Stimulated activated CD8-positive, alpha-beta memory T cell treated with anti-CD3 and anti-CD28 coated beads, Interleukin-4, amount 100 ng/mL, for 4 hours (primary cell): ENCODE measurements at places on chromosomes 4 and X.

DNA sequence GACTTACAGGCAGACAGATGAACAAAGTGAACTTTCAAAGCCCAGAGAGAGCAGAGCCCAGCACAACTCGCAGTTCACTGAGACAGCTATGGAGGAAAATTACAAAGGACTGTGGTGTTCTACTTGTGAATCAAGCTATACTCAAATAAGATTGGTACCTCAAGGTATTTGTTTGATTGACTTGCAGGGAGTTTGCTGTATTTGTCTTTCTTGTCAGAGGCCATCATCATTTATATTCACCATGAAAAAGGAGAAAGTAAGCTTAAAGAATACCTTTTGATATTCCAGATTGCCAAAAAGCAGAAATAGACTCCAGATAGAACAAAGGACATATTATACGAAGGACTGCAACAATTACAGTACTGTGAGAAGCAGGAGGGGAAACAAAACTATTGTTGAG lies 1047.9 kb downstream of the RPA4 start:
- DNase-seq: no peak

GRCh38 chrX:580030-580429 lies 50.6 kb upstream of the SHOX start:
- DNase-seq: no peak

GRCh38 chr4:11602606-11603340 lies 174.1 kb upstream of the HS3ST1 start:
- DNase-seq: no peak

DNA sequence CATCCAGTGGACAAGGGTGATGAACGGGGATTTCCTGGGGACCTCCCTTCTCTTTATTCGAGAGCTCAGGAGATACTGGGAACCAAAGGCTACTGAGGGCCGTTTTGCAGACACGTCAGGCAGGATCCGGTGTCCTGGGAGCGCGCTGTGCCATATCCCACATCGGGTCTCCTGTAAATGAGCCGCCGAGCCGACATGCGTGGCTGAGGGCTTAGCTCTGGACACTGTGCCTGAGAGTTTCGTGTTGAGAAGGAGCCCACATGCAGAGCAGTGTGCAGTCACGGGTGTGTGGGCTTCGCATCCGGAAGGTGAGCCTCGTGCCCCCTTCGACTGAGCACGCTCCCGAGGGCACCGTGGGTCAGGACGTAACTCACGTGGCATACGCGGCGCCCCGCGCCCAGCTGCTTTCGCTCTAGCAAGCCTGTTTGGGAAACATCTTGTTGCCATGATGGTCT lies 28.5 kb upstream of the HGFAC start:
- no peak for DNase-seq

DNA sequence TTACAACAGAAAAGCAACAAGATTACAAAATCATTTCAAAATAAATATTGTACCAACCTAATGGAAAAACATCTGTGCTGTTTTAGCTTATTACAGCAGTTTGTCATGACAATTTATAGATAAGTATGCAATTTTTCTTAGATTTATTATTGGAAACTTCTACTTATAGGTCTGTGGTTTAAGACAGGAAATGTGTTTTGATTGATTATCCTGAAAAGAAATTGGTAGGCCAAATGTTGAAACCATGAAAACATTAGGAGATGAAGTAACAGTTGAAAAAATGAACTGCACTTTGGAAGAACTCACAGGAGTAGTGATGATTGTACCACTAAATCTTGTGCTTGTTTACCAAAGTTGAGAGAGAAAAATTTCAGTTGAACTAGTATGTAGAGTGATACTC lies 162.2 kb upstream of the GIMD1 start:
- DNase-seq: no peak

GRCh38 chr4:76306882-76307659 lies 538 bp downstream of the STBD1 start:
- no peak for DNase-seq
